ENCODE measurements at places on chromosomes 4 and X. TPM values are rescaled to one million over a fixed set of nuclear protein-coding genes. Genes with fewer than 3 reads are reported as not detected.

Gene EFHC2
- 1.8 TPM for total RNA-seq

Gene RIBC1
- 3.4 TPM for total RNA-seq

Gene CCNA2
- 27.3 TPM for total RNA-seq

Gene SMIM43
- not detected for total RNA-seq

Gene AR
- 1.4 TPM for total RNA-seq

Gene NPY5R
- total RNA-seq: 1.5 TPM

Gene EGFL6
- total RNA-seq: 0.29 TPM

Gene GPR82
- total RNA-seq: not detected

Gene CFAP47
- total RNA-seq: 1.5 TPM

Gene NLGN3
- 5.9 TPM for total RNA-seq

Gene CENPVL2
- total RNA-seq: 1.4 TPM

Gene TMPRSS11A
- not detected for total RNA-seq

Gene P2RY8
- not detected for total RNA-seq

Gene VCX
- total RNA-seq: not detected

Gene ADGRG4
- 3.9 TPM for total RNA-seq

Gene ZXDA
- total RNA-seq: 0.93 TPM
